HepG2 (cell line): ENCODE measurements at places on chromosomes 3 and 15. TPM values are rescaled to one million over a fixed set of nuclear protein-coding genes. Genes with fewer than 3 reads are reported as not detected.

GRCh38 chr3:171088964-171089754, 62.6 kb upstream of the SLC2A2 start:
- H3K4me1 ChIP-seq = peaks cover 63% of the 10 kb centered on the region
- H3K4me3 ChIP-seq = no peak overlapping the region
- peak; percentile 23 for DNase-seq
- no peaks in the 10 kb centered on the region for H3K27me3 ChIP-seq
- no peaks in the 10 kb centered on the region for H3K36me3 ChIP-seq
- H3K27ac ChIP-seq = no peak overlapping the region

- H3K27me3 ChIP-seq = no peaks in the 10 kb centered on the region
- H3K4me3 ChIP-seq = no peak overlapping the region
- H3K4me1 ChIP-seq = no peaks in the 10 kb centered on the region
- no peak overlapping the region for H3K27ac ChIP-seq
These were observed 146.3 kb downstream of the FMN1 start for GRCh38 chr15:33048255-33048654.

SLC2A2 gene
- 14.5 and 19.5 TPM in 2 replicates for total RNA-seq

DNA sequence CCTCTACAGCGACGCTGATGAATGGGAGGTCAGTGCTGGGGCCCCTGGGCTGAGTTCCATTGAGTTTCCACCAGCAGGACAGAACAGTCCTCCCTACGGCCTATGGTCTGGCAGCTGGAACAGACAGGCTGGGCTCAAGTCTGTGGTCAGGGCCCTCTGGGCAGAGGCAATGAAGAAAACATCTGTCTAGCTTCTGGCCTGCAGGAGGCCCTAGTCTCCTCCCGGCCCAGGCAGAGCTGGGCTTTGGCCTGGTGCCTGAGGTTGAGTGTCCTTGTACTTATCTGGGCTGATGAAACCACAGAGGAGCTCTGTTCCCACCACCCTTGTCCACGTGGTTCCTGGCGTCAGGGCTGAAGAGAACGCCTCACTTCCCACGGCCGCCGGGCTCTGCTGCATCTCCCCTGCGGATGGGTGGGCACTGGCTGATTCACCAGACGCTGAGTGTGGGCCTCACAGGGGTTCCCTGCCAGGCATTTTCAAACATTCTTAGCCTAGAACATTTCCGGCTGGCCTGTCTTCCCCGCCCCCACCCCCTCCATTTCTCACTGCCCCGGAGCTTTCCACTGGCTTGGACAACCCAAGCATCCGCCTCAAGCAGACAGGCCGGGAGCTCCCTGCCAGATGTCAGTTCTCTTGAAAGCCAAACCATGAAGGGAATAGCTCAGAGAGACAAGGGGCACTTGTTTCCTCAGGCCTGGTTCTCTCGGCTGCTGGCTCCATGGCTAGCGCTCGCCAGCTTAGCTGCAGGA, 20.3 kb downstream of the PPCDC start:
- peaks cover 72% of the 10 kb centered on the region for H3K4me1 ChIP-seq
- H3K36me3 ChIP-seq = peaks cover 11% of the 10 kb centered on the region; the same call in 2 of the 3 replicates
- H3K4me3 ChIP-seq = no peak overlapping the region
- H3K27ac ChIP-seq = peak overlapping the region; percentile 79

DNA sequence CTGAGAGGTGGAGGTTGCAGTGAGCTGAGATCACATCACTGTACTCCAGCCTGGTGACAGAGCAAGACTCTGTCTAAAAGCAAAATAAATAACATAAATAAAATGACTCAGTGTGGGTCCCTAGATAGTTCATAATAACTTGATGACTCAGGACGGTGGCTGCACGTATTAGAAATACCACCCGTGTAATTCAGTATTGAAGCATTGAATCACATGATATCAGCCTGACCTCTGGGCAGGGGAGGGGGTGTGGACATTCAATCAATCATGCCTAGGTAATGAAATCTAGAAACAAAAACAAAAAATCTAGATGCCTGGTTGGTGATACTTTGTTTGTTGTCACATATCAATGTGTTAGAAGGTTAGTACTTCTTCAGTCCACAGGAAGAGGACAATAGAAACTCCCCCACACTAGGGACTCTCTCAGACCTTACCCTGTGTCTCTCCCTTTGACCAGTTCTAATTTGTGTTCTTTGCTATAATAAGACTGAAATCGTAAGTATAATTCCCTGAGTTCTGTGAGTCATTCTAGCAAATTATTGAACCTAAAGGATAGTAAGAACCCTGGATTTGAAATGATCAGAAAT, 177.3 kb downstream of the GAP43 start:
- no peak for DNase-seq
- no peaks in the 10 kb centered on the region for H3K36me3 ChIP-seq
- no peaks in the 10 kb centered on the region; the same call in 1 of the 2 replicates for H3K27me3 ChIP-seq
- H3K4me1 ChIP-seq = no peaks in the 10 kb centered on the region
- no peak overlapping the region for H3K27ac ChIP-seq

DNA sequence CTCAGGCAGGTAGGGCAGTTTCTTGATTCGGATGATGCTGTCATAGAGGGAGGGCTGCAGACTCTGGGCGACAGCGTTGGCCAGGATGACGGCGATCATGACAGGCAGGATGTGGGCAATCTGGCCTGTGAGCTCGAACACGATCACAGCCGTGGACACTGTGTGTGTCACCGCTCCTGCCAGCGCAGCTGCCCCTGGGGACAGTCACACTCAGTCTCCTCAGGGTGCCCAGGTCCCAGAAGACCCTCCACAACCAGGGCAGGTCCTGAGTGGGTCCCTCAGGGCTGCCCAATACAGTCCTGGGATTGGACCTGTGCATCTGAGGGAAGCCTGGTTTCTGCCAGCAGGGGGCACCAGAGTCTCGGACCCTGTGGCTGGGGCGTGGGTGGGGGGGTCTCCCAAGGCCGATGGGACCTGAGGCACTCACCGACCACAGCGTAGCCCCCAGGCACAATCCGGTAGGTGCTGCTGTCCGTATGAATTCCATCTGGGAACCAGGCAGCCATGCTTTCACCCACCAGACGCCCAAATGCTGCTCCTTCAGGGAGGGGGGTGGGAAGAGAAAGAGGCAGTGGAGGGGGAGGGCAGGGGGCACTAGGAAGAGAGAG, 7.2 kb downstream of the CLCN2 start:
- no peak overlapping the region for H3K4me3 ChIP-seq
- H3K4me1 ChIP-seq = peaks cover 23% of the 10 kb centered on the region
- peaks cover 15% of the 10 kb centered on the region for H3K36me3 ChIP-seq

GRCh38 chr3:53044371-53044710, 1.5 kb downstream of the SFMBT1 start:
- H3K27me3 ChIP-seq = no peaks in the 10 kb centered on the region
- no peak for DNase-seq
- no peaks in the 10 kb centered on the region for H3K36me3 ChIP-seq
- H3K4me1 ChIP-seq = peaks cover 56% of the 10 kb centered on the region

DNA sequence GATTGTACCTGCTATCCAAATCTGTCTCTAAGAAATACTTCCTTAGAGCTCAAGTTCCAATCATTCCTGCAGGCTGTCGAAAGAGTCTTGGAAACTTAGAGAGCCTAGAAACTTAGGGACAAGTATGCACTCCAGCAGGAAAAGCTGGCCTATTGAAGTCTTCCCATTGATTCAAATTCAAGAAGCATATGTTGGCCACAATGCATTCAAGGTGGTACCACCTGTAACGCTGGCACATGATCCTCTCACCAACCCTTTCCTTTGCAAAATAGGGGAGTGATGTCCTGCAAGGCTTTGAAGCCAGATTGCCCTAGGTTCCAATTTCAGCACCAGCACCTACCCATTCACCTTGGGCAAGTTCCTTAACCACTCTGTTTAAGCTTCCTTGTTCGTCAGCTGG, 6.0 kb downstream of the ADAMTS9 start:
- no peaks in the 10 kb centered on the region for H3K36me3 ChIP-seq
- no peak overlapping the region for H3K27ac ChIP-seq
- DNase-seq = no peak
- H3K4me3 ChIP-seq = no peak overlapping the region

DNA sequence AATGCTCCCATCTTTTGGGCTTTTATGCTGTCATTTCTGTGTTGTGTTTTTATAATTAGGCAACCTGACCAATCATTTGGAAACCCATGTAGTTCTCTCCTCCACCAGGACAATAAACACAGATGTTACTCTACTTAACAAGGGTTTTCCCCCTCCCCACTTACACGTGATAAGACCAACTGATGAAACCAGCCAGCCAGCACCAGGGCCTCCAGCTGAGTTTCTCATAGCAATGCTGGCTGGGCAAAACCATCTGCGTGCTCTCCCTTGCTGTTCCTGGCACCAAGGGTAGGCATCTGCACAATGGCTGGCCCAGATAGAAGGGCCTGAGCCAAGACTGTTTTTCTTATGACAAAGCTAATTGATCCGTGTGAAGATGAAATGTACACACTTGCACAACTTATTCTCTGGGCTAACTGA, 310.4 kb downstream of the PLCL2 start:
- no peaks in the 10 kb centered on the region; the same call in 1 of the 2 replicates for H3K27me3 ChIP-seq
- no peak overlapping the region for H3K4me3 ChIP-seq
- peaks cover 1% of the 10 kb centered on the region; the same call in 1 of the 2 replicates for H3K36me3 ChIP-seq
- no peak overlapping the region for H3K27ac ChIP-seq

DNA sequence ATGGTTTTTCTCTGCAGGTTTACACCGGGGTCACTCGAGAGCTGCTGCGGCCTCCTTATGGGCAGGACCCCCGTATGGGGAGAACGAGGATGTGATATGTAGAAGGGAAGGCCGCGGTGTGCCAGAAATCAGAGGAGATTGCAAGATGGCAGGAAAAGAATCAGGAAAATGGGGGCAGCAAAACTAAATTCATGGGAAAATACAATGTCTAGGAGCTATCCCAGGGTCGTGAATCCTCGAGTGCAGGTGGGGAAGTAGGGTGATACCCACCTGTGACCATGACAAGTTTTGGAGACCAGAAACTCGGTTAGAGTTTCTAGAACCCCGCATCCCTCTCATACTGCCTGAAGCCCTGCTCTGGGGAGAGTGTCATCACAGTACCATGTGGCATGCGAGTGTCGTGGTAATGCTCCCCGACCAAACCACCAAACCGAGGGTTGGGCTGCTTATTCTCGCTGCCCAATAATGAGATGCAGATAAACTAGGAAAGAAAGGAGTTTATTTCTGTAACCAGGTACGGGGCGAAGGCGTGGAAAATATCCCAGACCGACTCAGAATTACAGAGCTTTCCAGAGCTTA, 781 bp downstream of the TRNT1 start:
- DNase-seq = peak; percentile 20
- peaks cover 7% of the 10 kb centered on the region; the same call in 1 of the 2 replicates for H3K36me3 ChIP-seq
- peak overlapping the region; percentile 77 for H3K27ac ChIP-seq
- peaks cover 32% of the 10 kb centered on the region for H3K4me1 ChIP-seq

DNA sequence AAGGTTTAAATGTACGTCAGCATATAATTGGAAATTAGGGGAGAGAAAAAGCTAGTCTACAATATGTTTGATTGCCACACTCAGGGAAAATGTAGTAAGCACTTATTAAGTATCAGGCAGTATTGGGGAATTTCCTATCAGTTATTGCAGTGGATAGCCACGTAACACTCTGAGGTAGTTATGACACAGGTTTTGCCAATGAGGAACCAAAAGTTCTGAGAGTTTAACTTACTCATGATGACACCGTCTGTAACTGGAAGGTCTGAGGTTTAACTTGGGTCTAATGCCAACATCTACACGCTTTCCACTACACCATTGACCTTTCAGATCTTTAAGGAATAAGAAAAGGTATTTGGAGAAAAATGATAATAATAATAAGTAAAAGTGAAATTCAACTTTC, 89.5 kb downstream of the ZMAT3 start:
- H3K36me3 ChIP-seq = no peaks in the 10 kb centered on the region
- H3K27ac ChIP-seq = no peak overlapping the region
- no peaks in the 10 kb centered on the region for H3K4me1 ChIP-seq

DNA sequence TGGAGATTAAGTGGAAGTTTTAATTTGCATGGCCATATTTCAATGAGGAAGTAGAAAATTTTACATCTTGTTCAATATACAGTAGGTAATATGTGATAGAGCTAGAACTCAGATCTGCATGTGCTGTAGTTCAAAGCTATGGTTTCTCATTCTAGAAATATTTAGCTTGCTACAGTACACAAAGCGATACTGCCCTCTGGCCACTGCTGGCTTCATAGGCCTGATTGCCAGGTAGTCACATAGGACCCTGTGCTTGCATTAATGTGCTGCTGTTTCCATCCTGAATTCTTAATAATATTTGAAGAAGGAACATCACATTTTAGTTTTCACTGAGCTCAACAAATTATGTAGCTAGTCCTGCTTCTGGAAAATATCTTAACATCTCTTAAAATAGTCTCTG, 87.0 kb downstream of the PLSCR2 start:
- H3K27ac ChIP-seq = no peak overlapping the region
- H3K4me1 ChIP-seq = no peaks in the 10 kb centered on the region
- H3K27me3 ChIP-seq = no peaks in the 10 kb centered on the region
- no peak overlapping the region for H3K4me3 ChIP-seq
- DNase-seq = peak; percentile 5
- H3K36me3 ChIP-seq = no peaks in the 10 kb centered on the region

DNA sequence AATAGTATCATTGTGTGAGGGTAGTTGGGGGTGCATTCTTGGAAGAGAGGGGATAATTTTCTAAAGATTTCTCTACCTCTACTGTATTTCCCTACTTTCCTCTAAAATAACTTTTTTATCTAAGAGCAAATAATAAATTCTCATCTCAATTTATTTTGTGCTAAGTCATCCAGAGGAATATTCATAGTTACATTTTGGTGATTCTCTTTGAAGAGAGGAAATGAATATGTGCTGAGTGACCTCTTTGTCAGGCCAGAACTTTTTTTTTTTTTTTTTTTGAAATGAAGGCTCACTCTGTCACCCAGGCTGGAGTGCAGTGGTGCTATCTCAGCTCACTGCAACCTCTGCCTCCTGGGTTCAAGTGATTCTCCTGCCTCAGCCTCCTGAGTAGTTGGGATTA, 15.1 kb upstream of the CCDC80 start:
- H3K4me3 ChIP-seq = no peak overlapping the region
- H3K4me1 ChIP-seq = no peaks in the 10 kb centered on the region
- no peak for DNase-seq
- H3K27me3 ChIP-seq = no peaks in the 10 kb centered on the region
- no peaks in the 10 kb centered on the region for H3K36me3 ChIP-seq

GPR160 gene
- 12.1 and 14.0 TPM in 2 replicates for total RNA-seq

- H3K4me3 ChIP-seq = no peak overlapping the region
- H3K27me3 ChIP-seq = no peaks in the 10 kb centered on the region
- no peak overlapping the region for H3K27ac ChIP-seq
- H3K36me3 ChIP-seq = no peaks in the 10 kb centered on the region
- DNase-seq = no peak
These were observed 102.8 kb downstream of the PEX5L start for GRCh38 chr3:179933914-179934313.

GRCh38 chr15:89361451-89362202, 27.0 kb upstream of the POLG start:
- no peaks in the 10 kb centered on the region for H3K36me3 ChIP-seq
- no peak overlapping the region for H3K27ac ChIP-seq
- H3K4me1 ChIP-seq = peaks cover 7% of the 10 kb centered on the region
- peaks cover 12% of the 10 kb centered on the region for H3K27me3 ChIP-seq
- no peak overlapping the region for H3K4me3 ChIP-seq
- peak; percentile 22 for DNase-seq

DNA sequence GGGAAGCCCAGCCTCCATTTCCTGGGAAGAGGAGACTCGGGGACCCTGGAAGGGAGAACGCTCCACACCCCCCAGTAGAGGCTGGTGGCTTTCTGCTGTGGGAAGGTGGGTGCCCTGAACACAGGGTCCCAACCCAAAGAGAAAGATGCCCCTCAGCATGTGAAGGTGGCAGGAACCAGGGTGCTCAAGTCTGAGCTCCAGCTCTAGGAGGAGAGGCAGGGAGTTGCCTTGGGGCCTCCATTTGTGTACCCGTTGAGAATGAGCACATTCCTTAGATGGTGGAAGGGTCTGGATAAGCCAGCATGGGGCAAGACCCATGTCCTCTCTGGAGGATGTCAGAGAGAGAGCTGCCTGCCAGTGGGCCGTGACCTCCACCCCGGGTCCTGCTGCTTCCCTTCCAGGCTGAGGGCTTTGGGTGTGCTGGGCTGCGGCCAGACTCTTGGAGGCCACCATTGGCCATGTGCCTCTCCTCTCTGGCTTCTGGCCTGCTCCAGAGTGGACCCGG, 212.4 kb downstream of the TBC1D2B start:
- peaks cover 2% of the 10 kb centered on the region for H3K4me1 ChIP-seq
- H3K27ac ChIP-seq = no peak overlapping the region
- no peak for DNase-seq
- H3K4me3 ChIP-seq = no peak overlapping the region
- peaks cover 4% of the 10 kb centered on the region for H3K27me3 ChIP-seq
